ENCODE measurements at places on chromosomes 11 and 22.

- no peak for DNase-seq
Measured at GRCh38 chr11:6667733-6668374, 12.2 kb upstream of the DCHS1 start.

DNA sequence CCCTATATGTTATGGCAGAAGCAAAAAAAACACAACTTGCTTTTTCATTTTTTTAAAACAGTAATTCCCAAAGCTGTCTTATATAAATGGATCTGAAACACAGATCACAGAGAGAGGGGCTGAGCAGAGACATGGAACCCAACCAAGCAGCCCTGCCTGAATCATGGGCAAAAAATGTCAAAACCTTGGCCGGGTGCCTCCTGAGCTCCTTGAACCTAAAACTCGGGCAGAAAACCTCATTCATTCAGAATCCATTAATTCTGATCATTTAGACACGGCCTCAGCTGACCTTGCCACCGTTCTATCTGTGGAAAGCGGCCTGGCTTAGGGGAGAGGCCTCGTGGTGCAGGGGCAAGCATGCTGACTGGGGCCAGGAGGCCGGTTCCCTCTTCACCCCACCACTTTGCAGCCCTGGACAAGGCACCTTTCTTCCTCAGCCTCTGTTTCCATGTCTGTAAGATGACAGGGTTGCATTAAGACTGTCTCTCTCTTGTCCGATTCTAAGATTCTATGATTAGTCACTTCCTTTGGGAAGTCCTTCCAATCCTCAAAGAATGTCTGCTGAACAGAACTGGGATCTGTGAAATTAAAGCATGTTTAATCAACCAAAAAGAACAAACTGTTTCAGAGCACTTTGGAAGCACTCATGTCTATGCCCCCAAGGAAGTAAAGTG lies 26.0 kb downstream of the TENM4 start:
- DNase-seq: no peak

DNA sequence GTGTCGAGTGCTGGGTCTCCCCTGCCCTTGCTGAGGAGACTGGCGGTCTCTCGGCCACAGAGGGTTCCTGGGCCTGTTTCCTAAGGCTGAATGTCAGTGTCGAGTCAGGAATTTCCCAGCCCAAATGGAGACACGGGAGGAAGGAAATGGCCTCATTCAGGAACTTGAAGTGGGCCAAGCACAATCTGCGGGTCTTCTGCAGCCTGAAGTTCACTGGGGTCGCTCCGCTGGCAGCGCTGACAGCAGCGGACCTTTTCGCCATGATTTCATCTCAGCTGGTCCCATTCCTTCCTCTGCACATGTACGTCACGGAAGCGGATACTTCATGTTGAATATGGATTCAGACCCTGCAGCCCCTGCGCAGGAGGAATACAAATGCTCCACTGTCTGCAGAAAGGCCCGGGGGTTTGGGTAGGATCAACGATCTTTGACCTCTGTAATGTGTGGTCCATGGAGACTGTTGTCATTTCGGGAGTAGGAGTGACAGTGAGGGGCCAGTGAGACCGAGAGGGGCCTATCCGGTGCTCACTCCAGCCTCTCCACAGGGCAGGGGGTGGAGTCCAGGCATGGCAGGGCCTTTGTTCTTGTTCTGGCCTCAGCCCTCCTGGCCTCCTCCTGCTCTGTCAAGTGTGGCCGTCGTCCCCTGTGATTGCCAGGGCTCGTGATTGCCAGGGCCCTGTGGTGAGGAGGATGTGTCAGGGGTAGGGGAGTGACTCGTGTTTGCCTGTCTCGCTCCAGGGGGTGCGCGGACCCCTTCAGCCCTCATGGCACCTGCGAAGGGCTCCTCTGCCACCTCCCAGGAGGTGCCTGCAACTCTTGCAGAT lies 402.3 kb downstream of the TBC1D22A start:
- no peak for DNase-seq

DNA sequence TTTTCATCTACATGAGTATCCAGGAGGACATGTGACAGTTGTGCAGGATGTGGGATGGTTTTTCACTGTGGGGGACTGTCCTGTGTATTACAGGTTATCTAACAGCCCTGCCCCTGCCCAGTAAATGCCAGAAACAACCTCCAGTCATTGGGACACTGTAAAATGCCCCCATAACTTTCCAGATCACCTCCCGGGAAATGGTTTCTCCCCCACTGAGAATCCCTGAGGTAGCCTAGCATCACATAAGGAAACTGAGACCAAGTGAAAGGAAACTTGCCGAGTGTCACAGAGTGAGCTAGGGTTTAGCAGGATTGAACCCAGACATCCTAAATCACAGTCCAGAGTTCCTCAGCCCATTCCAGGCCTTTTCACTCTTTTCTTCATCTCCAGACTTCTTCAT lies 48.3 kb upstream of the SLC6A5 start:
- DNase-seq: no peak

DNA sequence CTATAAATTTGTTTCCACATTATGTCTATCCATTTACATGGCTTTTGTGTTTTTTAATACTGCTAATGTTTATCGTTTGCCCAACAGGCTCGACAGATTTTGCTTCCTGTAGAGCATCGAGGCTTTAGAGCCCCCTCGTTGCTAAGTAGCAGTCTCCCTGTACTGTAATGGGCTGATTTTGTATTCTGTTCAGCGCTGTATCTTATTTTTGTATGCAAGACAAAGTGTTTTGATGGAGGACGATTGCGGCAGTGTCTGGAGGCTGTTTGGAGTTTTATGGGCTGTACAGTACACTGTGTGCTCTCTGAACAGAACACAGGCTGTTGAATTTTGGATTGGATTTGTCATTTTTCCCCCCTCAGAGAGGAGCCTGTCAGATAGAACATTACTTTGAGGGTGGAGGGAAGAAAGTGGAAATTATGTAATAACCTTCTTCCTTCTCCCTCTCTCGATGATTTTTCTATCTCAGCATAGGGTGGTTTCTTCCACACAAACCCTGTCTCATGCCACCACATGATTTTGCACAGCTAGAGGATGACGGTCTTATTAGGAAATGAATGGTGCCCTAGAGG lies 104.4 kb downstream of the ZBTB16 start:
- no peak for DNase-seq

GRCh38 chr11:119361056-119361787 lies 14.7 kb upstream of the MFRP start:
- DNase-seq: no peak

Data from activated naive CD4-positive, alpha-beta T cell (primary cell).